Stimulated activated CD4-positive, alpha-beta T cell treated with anti-CD3 and anti-CD28 coated beads, Interleukin-15, amount 100 ng/mL, for 1 hour (primary cell): ENCODE measurements at places on chromosomes 7 and 10.

DNA sequence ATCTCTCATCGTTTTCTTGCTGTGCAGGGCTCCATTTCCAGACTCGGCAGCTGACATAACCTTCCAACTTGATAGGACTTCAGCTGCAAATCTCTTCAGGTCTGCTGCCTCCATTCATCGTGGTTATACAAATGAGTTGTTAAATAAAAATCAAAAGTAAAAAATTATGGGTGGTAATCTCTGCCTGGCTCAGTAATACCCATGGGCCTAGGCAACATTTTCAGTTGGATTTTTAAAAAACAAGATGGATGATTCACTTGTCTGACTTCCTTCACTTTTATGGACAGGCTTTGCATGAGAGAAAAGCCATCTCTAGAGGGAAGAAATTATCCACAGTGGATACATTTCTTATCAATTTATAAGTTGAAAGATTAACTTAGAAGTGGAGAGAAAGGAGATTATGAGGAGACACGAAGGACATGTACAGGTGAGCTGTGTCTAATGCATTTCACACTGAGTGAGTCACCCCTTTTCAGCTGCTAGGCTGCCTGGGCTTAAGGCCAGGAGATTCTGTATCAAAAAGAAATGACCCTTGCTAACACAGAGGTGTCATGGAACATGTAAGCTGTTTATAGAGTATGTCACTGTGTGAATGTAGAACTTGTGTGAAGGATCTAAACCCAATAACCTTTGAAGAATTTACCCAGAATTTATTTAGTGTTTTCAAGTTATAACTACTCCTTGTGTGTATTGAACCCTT lies 495.1 kb downstream of the AUTS2 start:
- no peak for DNase-seq

DNA sequence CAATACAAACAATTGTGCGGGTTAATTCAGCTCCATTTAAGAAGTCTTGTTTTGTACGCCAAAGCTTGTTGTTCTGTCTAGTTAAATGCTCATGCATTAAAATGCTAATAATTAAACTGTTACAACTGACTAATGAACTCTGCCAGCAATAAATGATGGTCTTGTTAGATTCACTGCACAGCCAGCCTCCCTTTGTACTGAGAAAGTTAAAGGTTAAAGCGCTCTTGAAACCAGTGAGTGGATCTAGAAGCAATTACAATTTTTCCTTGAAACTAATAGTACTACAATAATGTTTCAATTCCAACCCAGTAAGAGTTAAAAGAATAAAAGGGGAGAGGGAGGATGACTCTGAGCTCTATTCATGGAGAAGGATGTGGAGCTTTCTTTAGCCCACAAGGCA lies 233.0 kb downstream of the EMX2 start:
- no peak for DNase-seq

- no peak for DNase-seq
Measured at GRCh38 chr7:70926666-70927065, 205.3 kb upstream of the GALNT17 start.

- DNase-seq, result no peak
Measured at GRCh38 chr7:97461596-97461995, 270.3 kb upstream of the TAC1 start.

GRCh38 chr10:79628988-79629954 lies 18.5 kb downstream of the SFTPA1 start:
- no peak for DNase-seq

DNA sequence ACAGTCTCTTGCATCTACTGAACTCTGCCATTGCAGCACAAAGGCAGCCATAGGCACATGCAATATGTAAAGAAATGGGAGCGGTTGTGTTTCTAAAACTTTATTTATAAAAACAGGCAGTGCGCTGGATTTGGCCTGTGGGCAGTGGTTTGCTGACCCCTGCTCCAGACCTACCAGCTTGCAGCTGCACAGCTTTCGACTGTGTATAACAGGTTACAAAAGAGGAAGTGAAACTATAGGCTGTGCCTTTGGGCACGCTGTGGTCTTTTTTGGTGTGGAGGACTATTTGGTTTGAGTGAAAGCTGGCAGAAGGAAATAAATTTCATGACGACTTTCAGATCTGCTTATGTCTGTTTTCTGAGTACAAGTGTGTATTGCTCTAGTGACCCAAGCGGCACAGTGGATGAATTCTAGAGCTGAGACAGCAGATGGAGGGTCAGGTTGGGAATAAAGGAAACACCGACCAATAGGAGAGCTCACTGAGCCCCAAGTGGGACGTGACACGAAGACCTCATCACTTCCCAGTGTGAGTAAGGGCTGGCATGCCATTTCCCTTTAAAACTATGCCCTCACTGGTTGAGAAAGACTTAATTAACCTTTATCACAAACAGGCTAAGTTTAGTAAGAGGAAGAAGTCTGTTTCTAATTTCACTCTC lies 152.7 kb downstream of the ANK3 start:
- DNase-seq, result no peak

- DNase-seq, result no peak
Measured at GRCh38 chr10:98261436-98262277, 6.3 kb downstream of the LOXL4 start.

DNA sequence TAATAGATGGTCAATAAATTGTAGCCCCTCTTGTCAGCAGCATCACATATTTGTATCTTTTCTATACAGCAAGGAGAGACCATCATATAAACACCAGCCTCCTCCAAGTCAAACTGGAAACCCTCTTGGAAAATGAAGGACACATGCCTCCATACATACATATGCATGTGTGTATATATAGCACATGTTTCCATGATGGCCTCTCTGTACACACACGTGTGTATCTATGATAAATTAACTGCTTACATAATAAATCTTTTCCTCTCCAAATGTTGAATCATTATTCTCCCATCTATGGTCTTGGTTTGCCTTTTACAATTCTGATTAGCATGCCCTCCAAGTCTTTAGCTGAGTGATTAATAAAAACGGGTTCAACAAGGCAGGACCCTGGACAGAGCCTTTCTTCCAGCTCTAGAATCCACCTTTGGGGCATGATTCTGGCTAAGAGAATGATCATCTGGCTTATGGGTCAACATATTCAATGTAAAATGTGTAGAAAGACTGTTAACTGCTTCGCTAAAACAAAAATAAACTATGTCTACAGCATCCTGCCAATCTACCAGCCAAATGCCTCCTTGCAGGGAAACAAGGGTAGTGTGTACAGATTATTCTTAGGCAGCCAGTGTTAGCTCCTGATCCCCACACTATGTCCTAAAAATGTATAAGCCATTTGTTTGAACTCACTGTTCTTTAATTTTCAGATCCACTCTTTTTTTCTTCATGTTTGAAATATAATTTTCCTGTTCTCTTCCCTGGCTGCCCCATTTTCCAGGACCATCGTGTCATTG lies 70.0 kb downstream of the CRTAC1 start:
- DNase-seq, result no peak

DNA sequence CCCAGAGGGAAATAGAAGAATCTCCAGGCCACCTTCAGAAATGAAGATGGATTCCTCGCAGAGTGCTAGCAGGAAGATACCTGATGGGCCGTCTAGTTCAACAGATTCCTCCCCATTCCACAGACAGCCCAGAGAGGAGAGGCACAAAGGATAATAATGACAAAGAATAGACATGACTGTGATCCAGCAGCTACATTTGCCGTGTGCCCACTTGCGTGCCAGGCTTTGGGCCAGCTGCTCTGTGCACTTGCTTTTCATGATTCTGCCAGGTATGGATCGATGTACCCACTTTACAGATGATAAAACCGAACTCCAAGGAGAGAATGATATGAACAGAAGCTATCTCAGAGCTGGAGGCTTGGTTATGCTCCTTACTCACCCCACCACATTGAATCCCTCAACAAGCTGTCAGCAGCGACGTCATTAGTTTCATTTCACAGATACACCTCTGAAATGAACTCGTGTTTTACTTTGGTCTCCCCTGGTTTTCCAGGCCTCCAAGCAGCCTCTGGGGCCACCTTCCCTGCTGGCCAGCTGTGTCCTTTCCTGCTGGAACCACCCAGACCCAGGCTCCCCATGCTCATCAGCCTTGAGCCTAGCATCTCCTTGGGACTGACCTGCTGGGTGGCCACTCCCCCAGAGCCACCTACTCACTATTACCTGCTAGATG lies 11.9 kb upstream of the WDFY4 start:
- DNase-seq, result no peak

- DNase-seq, result no peak
Measured at GRCh38 chr10:23512355-23513058, 73.6 kb downstream of the OTUD1 start.

DNA sequence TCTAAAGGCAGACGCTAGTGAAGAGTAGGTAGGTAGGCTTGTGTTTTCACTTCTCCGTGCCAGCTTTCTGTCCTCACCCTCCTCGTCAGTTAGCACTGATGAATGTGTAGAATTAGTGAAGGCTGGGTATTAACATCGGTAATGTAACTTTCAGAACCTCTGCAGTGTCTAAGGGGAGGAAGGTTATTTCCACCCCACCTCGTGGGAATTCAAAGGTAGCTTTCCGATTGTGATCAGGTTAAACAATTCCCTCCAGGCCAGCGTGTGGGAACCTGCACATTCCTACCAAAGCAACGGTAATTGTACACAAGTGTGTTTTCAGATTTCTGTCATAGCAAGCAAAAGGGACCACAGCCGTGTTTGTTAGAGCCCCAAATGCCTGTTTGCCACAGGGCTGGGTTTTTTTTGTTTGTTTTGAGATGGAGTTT lies 405.0 kb upstream of the GALNT17 start:
- DNase-seq, result no peak

DNA sequence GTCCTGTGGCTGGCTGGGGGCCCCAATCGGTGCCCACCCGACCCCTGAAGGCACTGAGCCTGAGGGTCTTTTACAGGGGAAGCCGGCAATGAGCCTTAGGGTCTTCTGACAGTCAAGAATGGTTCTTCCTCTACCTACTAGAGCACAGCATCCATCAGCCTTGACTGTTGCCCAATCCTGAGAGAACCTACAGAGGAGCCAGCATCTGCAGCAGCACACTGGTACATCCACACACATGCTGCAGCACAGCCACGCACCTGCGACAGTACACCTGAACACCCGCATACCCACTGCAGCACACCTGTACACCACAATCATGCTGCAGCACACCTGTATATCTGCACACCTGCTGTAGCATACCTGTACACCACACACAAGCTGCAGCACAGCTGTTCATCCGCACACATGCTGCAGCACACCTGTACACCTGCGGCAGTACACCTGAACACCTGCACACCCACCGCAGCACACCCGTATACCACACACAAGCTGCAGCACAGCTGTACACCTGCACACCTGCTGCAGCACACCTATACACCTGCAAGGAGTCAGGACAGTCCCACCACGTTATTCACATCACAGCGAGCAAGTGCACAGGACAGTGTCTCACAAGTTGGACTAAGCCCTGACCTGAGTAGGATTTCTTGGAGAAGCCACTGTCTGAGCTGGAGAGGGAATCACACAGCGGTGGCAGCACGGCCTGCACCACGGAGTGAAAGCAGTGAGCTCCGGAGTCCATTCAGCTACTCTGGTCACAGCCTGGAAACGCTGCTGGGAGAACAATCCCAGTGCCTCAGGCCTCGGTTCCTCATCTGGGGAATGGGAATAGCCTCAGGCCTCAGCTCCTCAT lies 56.4 kb downstream of the VIPR2 start:
- no peak for DNase-seq
